GM06990 (cell line): ENCODE measurements at places on chromosomes 1 and 21.

DNA sequence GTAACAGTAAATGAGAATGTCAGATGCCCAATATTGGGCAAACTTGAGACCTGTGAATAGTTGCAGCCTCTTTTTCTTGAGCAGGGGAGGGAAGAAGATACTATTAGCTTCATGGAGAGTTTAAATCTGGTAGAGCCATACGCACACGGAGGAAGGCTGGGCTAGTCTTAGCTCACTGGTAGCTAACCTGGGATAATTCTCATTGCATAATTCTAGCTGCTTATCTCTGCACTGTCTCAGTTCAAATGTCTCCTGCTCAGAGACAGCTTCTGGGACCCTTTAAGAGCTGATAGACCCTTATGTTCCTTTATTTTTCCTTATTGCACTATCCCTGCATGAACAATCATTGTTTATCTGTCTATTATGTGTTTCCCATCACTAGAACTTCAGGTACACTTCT is 8.4 kb downstream of the C1orf87 start:
- no peak for DNase-seq

- DNase-seq: no peak
Measured at GRCh38 chr1:228784181-228784580, 48.9 kb downstream of the RHOU start.

DNA sequence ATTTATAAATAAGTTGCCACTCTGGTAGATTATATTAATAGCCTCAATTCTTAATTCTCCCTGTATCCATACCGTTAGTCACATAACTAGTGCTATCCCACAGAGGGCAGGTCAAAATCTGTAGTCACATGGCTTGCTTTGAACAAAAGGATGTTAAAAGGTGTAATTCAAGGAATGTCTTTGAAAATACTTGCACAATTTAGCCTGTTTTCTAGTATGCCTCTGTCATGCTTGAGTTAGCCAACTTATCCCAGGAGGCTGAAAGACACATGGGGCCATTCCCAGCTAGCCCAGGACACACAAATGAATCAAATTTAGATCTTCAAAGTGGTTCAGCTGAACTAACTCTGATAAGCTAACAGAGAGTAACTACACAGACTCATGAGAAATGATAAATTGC is 758.5 kb upstream of the NEGR1 start:
- no peak for DNase-seq

DNA sequence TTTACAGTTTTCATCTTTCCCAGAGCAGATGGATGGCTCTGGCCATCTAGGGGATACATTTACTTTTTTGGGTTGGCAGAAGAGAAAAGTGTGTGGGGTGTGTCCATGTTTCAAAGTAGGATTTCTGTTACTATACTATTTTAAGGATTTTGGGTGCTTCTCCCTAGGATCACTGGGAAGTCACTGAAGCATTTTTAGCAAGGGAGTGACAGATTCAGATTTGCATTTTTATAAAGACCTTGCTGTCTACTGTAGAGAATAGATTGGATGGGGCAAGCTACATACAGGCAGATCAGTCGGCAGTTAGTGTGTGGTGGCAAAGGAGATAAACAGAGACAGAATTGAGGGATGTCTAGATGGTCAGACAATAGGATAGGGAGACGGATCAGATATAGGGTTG is 122.5 kb downstream of the TBX19 start:
- DNase-seq: no peak

DNA sequence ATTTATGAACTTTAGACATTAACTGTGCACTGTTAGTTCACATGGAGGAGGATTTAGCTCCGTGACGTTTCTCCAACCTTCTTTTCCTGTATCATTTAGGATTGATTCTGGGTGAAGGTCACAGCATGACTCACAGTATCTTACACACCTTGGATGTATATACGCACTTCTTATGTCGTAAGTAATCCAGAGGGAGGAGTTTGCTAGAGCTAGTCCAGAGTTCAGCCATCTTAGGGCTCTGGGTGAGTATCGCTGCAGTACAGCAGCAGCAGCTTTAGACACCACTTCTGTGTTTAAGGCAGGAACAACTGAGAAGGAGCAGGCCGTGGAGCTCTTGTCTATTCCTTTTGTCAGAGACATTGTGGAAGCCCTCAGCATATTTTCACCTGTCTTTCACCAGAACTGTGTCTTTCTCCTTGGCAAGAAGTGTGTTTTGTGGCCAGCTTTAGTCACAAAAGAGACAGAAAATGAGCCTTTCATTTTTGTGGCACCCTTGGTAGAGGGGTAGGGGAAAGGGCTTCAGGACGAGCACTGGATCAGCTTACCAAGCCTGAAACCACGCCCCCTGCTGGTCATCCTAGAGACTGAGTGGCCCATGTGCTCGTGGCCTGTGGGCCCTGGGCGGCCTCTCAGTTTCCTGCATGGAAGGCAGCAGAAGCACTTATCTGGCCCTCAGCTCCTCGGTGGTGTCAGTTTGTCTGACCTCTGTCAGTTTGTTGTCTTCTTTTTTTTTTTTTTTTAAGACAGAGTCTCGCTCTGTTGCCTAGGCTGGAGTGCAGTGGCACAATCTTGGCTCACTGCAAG is 64.0 kb downstream of the ADARB1 start:
- no peak for DNase-seq

DNA sequence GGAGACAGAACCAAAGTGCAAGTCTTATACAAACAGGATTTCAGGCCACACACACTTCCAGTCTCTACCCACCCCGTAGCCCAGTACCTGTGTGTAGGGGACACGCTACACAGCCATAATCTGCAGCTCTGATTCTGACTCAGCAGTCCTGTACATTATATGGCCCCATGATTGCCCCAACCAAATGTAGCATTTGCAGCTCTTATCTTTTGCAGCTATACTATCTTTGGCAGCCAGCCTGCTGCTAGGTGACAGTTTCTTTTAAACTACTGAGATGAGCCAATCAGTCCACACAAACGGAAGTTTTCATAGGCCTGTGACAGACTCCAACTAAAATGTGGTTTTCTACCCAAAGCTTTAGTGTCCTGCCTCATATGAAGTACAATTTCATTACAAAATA is 259.6 kb upstream of the ST6GALNAC5 start:
- DNase-seq: no peak

- DNase-seq: no peak
Measured at GRCh38 chr1:235317168-235317567, 10.8 kb downstream of the ARID4B start.

GRCh38 chr1:150484861-150485260 is 2.4 kb upstream of the TARS2 start:
- DNase-seq: no peak

- no peak for DNase-seq
Measured at GRCh38 chr1:187504779-187505178, 676.0 kb downstream of the PLA2G4A start.

DNA sequence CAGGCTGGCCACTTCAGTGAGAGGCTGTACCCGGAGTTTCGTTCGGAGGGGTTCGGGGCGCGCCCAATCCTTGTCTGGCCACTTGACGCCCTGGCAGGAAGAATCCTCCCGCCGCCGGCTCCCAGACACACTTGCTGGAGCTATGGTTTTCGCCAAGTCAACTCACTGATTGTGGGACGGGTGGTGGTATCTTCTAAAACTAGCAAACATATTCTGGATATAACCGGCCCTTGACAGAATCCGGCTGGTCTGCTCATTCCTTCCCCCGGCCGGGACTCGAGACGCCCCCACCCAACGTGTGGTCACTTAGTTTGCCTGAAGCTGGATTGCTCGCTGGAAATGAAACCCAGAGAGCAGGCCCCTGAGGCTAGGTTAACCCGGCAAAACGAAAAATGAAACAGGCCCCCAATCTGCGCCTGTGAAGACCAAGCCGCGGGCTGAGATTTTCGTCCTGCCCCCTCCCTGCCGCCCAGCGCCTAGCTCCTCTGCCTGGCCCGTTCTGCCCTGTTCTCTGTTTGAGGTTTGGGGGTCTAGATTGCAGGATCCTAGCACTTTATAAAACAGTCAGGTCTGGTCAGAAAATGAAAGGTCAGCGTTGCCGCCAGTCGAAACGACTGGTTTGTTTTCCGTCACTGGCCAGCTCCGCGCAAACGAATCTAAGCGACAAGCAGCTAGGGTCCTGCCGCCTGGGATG is 4.6 kb downstream of the GFI1 start:
- DNase-seq: peak; percentile 36

DNA sequence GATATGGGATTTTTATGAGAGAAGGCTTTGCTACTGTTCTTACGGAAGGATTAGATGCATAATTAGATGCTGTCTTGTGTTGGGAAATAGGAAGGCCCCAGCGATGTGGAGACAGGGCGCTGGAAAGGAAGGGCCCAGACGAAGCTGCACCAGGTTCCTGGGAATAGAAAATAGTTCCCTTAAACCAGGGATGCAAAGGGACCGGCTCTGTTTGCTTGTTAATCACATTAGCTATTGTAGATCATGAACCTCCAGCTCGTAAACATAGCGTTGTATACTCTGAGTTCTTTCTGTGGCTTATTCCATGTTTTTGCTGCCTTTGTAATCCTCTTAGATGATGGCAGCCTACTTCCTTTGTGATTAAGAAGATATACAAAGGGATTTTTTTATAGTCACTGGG is 79.8 kb upstream of the COX20 start:
- no peak for DNase-seq

GRCh38 chr1:183995322-183996039 is 42.0 kb downstream of the COLGALT2 start:
- DNase-seq: no peak

DNA sequence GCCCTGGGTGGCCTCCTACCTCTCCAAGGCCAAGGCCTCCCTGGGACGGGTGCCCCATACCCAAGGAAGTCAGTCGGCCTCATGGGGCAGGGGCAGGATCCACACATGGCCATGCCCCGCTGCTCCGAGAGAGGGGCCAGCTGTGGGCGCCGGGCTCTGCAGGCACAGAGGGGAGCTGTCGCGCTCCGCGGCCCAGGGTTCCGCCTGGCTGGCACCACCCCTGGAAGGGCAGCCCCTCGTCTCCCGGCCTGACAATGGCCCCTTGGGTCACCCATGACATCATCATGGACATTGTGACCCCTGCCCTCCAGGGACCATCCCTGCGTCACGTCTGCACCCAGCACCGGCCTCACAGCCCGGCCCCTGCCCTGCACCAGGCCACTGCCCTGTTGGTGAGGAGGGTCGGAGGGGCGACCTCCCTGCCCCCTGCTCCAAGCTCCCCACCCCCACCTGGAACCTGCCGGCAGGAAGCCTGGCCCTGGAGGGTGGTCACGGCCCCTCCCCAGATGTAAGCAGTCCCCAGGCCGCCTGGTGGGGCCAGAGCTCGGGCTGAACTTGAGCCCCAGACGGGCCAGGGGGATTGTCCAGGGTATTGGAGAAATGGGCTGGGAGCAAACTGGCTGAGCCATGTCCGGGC is 5.8 kb downstream of the TTLL10 start:
- no peak for DNase-seq

DNA sequence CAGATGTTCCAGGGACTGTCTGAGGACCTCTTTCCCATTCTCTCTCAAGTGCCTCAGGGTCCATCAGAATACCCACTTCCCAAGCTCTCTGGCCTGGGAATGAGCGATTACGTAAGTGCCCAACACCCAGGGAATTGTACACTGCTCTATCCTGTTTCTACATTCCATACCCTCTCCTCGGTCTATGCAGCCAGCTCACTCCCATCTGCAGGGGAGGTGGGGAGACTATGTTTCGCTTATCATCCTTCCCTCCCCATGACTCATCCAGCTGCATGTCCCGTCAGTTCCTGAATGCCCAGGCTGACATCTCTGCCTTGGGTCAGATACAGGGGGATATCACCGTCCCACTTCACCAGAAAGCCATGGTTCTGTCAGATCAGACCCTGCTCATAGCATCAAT is 34.5 kb upstream of the CD1D start:
- no peak for DNase-seq

GRCh38 chr1:205693421-205693991 is 13.2 kb upstream of the SLC45A3 start:
- no peak for DNase-seq
